ENCODE measurements at places on chromosomes 11 and 22.
A peak's percentile ranks its signal among the peaks of the same experiment; 100 is the strongest.

GRCh38 chr11:35515224-35515623 lies 10.2 kb downstream of the PAMR1 start:
- peak; percentile 91 for DNase-seq

DNA sequence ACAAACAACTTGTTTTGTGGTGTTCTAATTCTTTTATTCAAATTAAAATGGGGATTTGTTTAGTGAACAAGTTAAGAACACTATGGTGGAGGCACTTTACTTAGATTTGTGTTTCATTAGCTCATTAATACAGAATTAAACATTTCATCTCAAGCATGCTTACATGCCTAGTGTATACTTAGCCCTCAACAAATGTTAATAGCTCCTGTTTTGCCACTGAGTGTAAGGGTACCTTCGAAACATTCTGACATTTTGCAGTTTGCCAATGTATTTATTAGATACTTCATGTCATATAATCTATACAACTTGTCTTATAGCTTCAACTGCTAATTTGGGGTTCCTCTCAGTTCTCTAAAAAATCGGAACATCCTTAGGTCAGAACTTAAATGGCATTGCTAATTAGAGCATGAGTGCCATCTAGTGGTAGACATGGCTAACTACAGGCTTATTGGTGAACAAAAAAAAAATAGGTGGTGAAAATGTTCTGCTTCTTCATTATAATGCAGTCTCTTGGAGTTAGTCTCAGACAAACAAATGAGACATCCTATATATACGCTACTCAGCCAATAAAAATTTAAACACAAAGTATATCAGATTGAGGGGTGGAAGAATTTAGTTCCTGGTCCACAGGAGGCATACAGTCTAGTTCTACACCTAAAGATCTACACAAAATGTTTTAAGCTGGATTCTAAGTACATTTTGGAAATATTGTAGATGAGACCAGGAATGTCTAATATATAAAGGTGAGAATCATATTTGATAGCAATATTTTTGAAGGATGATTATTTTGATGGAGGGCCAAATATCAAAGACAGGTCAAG lies 4.9 kb upstream of the CNTN5 start:
- DNase-seq = peak; percentile 50

- DNase-seq = peak; percentile 36
Measured at GRCh38 chr11:16669799-16670415, 68.5 kb upstream of the C11orf58 start.

DNA sequence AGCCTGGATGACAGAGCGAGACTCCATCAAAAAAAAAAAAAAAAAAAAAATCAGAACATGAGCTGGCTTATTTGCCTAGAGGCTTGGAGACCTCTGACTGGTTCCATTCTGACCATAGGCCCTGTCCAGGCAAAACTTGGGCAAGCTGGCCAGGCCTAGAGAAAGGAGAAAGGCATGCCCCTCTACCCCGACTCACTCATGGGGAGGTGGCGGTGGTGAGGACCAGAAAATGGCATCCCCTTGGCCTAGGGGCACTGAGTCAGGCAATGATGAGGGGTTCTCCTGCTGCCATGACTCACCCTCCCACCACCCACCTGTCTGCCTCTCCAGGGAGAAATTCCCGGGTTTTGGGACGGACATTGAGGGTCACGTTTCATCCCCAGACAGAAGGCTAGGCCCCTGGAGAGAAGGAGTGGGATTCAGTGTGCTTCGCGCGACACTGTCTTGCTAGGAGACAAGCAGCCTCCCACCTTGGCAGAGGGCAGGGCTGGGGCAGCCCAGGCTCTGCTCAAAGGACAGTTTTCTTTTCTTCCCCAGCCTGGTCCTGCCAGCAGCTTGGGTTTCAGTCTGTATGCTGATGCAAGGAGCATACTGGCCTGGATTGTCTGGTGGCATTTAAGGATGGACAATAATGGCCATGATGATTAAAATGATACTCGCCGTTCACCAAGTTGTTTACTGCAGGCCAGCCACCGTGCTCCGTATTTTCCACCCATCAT lies 17.2 kb downstream of the TOB2 start:
- no peak for DNase-seq

- peak; percentile 46 for DNase-seq
Measured at GRCh38 chr11:32310214-32310601, 125.1 kb downstream of the WT1 start.

DNA sequence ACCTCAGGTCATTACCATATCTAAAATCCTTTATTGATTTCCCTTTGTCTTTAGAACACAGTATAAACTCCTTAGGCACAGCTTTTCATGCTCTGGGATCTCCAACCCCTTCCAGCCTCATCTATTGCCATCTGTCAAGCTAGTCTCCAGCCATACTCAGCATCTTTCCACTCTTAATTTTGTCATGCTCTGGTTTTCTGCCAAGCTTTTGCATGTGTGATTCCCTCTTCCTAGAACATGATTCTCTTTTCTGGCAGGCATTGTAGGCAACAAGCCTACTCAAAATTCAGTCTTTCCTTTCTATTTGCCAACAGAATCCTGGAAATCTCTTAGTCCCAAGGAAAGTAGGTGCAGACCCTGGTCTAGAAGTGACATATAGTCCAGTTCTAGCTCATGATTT lies 35.5 kb upstream of the SLC6A5 start:
- no peak for DNase-seq

DNA sequence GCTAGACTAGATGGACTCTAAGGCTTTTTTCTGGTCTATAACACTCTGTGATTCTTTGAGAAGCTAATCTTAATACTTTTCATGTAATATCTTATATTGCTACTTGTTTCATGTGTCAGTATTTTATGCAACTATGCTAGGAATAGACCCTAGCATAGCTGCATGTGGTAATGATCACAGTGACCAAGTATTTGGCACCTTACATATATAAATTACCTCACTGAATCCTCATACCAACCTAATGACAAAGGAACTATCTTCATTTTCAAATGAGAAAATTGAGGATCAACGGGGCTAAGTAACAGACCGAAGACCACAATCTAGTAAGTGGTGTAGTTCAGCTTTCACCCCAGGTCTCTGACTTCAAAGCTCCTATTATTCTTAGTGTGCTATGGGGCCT lies 327.3 kb upstream of the PITPNB start:
- DNase-seq = peak; percentile 85

- DNase-seq = no peak
Measured at GRCh38 chr11:67497656-67498291, 7.4 kb downstream of the PITPNM1 start.

DNA sequence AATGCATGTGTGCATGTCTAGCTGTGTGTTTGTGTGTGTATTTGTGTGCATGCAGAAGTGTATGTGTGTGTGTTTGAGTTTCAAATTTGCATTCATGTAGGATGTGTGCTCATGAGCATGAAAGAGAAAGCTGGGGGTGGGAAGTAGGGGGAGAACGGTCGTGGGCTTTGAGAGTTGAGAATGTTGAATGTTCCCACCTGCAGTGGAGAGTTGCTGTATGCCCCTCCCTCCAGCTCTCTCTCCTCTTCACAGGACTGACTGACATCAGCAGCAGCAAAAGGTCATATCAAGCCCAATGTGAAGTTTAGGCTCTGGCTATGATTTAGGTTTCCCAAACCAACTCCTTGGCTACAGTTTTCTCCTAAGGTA lies 63.8 kb upstream of the RRAS2 start:
- peak; percentile 64 for DNase-seq

DNA sequence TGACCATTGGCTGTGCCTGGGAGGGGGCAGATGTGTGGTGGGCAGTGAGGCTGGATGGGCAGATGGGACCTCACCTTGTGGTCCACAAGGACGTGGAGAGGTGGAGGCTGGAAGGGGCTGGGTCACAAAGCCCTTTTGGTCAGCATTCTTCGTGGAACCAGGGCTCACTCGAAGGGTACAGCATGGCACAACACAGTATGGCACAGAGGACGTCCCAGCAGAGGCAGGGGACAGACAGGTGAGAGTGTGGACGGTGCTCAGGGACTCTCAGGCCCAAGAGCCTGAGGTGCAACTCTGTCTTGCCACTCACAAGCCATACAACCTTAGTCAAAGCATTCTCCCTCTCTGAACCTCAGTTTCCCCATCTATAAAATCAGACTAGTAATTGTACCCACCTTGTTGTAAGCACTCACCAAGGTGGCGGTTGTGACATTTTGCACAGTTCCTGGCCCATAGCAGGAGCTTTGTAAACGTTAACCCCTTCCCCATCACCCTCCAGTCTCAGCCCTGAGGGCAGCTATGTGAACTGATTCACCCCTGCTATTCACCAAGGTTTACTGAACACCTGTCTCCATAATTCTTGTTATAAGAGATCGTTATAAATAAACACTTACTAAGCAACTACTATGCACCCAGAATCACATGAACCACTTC lies 11.6 kb upstream of the TSKU start:
- DNase-seq = no peak

- no peak for DNase-seq
Measured at GRCh38 chr22:48678171-48679135, 1149.2 kb downstream of the BRD1 start.

All from iris pigment epithelial cell (primary cell).